ENCODE measurements at places on chromosomes 3 and 15.

GRCh38 chr3:187112934-187113793, 26.1 kb downstream of the RPL39L start:
- DNase-seq, result no peak

- DNase-seq, result peak; percentile 87
Measured at GRCh38 chr3:51670823-51671733, at the start of gene TEX264. Gene TEX264, plus strand, starts transcription at chr3:51671252. Its CDS starts 3,053 bp downstream, at chr3:51674305.

DNA sequence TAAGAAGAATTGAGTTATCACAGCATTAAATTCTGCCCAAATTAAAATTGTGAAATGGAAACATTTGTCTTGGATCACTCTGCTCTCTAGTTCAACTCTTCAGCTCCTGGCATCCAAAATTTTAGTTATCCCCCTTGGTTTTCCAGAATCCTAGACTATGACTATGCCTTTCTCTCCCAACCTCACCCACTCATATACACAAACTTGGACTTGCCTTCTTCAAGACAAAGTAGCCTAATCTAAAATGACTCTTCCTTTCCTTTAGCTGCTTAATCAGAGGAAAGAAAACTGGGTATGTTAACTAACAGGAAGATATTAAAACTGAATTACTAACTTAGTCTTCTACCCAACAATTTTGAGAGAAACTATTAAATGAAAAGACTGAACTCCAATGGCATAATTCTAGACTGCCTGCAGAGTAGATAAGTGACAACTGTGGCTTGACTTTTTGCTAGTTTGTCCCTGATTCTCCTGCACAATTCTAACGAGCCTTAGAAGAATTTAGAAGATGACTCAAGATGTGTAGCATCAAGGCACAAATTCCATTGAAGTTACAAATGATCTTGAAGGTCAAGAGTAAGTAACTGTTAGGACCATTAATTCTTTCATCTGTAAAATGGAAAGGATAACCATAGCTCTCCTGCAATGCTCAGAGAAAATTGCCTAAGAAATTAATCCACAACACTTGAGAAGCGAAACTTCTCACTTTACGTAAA, 5.2 kb upstream of the GOLIM4 start:
- no peak for DNase-seq

DNA sequence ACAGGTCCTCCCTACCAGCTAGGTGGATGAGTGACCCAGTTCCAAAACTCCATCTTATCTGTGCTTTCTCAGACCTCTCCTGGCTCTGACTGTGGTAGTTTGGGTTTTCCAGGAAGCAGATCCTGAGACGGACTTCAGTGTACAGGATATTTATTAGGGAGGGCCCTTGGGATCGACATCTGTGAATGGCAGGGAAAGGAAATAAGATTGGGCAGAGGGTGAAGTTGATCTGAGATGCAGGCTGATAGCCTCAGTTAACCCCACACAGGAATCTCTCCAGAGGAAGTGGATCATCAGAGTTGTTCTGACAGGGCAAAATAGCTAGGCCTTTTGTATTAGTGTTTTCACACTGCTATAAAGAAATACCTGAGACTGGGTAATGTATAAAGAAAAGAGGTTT, 16.7 kb upstream of the MAPK6 start:
- no peak for DNase-seq

GRCh38 chr3:192901435-192901834, 16.2 kb downstream of the MB21D2 start:
- DNase-seq, result no peak

- DNase-seq, result no peak
Measured at GRCh38 chr3:178785961-178786360, 249.7 kb downstream of the KCNMB2 start.

DNA sequence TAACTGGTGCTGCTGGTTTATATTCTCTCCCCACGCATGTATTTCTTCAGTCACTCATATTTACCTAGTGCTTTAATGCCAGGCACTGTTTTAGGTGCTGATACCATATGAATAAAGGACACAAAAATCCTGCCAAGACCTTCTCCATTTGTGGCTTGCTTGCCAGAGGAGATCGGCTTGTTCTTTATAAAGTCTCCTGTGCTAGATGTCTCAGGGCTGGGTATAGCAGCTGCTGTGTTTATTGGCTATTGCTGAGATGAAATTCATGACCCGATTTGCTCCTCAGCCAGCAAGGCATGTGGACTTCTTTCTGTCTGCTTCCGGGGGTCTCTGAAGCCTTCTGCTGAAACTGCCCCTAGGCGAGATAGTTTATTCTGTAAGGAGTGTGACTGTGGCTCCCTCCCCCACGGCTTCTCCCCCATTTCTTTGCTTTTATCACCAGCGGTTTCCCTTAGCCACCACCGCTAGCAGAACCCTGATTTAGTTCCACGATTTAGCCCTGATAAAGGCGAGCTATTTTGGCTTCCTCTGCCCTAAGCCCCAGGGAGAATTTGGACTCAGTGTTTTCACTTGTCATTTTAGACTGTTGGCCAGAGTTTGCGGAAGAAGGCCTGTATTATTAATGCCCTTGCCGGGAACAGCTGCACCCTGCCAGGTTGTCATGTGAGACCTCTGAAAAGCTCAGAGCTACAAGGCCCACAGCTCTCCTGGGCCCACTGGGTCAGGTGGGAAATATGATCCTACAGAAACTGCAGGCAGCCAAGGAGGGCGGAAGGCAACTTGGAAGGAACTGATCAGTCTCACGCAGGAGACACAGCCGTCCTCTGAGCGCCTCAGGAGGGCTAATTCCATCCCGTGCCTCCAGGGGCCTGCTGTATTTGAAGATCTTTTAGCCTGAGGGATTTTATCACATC, 46.8 kb downstream of the ST6GAL1 start:
- no peak for DNase-seq

- DNase-seq, result no peak
Measured at GRCh38 chr3:2156244-2156847, 57.7 kb downstream of the CNTN4 start.

GRCh38 chr15:90013503-90013937, 12.4 kb downstream of the ZNF710 start:
- DNase-seq, result no peak

DNA sequence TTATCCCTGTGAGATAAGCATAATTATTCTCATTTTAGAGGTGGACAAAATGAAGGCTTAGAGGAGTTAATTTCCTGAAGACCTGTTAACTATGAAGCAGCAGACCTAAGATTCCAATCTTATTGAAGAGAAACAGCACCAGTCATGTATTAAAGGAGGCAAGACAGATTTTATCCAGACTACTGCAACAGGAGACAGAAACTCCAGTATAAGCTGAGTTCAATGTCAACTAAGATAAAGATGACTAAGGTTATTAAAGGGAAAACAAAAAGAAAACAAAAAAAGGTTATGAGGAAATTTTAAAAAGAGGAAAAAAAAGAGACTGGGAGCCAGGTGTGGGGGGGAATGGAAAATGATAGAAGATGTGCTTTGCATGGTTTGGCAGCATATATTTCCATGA, 707.7 kb upstream of the NR2F2 start:
- DNase-seq, result no peak

- DNase-seq, result no peak
Measured at GRCh38 chr3:16188071-16188470, 13.6 kb downstream of the GALNT15 start.
